ENCODE measurements at places on chromosomes 2 and 18.

DNA sequence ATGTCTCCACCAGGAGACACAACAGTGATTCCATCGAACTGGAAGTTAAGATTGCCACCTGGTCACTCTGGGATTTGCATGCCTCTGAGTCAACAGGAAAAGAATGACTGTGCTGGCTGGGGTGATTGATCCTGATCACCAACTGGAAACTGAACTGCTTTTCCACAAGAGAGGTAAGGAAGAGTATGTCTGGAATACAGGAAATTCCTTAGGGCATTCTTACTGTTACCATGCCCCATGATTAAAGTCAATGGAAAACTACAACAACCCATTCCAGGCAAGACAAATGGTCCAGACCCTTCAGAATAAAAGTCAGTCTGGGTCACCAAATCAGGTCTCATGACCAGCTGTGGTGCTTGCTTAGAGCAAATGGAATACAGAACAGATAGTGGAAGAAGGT, 12.0 kb upstream of the DDX1 start:
- no peak for DNase-seq

DNA sequence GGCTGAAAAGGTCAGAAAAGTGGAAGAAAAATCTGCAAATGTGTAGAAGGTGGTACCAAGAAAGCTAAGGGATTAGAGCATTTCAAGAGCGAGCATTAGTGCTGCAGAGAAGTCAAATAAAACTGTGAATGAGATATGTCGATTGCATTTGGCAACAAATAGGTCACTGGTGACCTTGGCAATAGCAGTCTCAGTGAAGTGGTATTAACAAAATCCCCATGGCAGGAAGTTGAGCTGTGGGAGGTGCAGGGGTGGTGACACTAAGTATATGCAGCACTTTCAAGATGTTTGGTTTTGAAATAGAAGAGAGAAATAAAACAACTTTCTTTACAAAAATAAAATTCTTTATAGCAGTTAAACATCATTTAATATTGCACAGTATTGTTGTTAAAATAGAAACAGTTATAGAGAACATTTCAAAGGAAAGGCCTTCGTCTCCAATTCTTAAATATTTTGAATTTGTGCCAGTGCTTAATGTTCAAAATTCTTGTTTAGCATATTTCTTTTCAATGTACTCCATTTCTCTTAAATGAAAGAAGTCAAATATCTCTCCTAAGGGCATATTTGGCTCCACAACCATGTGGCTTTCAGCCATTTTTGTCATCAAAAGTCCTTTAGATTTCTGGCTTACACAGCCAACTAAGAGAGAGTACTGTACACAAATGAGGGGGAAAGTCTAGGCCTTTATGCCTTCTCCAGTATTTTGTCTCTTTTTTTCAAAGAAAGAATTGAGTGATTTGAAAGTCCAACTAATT, 443.0 kb upstream of the MMADHC start:
- no peak for DNase-seq

DNA sequence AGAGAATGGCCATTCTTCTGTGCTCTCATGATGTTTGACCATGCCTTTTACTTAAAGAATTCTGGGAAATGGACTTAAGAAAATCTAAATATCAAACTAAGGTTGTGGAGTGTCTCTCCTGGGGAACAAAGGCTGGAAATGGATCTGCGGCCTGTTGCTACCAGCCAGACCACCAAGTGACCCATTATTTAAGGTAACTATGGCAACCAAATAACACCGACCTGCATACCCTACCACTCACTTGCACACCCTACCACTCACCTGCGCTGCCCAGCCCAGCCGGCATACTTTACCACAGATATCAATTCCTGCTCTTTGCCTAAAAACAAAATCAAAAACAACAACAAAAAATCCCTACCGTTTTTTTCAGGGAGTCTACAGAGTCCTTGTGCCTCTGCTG, 203.2 kb downstream of the NBAS start:
- DNase-seq = no peak

DNA sequence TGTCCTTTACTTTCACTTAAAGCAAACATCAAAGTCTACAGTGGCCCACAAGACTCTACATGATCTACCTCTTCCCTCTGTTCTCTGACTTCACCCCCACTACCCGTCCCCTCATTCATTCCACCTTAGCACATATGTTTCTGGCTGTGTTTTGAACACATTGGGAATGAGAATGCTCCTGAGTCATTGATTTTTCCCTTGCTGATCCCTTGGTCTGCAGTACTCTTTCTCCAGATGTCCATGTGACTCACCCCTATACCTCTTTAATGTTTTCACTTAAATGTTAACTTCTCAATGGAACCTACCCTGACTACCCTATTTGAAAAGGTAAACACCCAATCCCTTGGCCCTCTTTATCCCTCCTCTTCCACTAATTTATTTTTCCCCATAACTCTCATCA, 30.7 kb upstream of the FRZB start:
- DNase-seq = no peak

GRCh38 chr2:233473878-233474277, 92.7 kb downstream of the USP40 start:
- no peak for DNase-seq

DNA sequence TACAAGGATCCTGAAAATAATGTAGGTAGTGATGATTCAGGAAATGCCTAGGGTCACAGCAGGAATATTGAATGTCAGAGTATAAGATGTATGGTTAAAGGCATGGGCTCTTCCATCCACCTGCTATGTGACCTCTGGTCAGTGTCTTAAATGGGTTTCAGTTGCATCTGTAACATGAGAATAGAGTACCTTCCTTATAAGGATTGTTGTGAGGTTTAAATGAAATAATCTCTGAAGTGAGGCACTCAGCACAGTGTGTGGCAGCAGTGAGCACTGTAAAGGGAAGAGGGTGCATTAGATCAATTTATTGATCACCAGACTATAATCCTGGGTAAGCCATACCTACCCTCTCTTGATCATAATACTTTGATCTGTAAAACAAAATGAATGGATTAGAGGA, 319.1 kb downstream of the SLC4A3 start:
- DNase-seq = no peak

- DNase-seq = no peak
Observed at GRCh38 chr2:219569041-219569440, 2.3 kb downstream of the OBSL1 start.

GRCh38 chr2:148255929-148256328, 235.0 kb downstream of the MBD5 start:
- DNase-seq = no peak

GRCh38 chr2:3121601-3122000, 256.0 kb downstream of the EIPR1 start:
- DNase-seq = no peak

- no peak for DNase-seq
Observed at GRCh38 chr2:2743164-2743571, 412.1 kb upstream of the MYT1L start.

GRCh38 chr2:3195641-3196476, 181.8 kb downstream of the EIPR1 start:
- no peak for DNase-seq

DNA sequence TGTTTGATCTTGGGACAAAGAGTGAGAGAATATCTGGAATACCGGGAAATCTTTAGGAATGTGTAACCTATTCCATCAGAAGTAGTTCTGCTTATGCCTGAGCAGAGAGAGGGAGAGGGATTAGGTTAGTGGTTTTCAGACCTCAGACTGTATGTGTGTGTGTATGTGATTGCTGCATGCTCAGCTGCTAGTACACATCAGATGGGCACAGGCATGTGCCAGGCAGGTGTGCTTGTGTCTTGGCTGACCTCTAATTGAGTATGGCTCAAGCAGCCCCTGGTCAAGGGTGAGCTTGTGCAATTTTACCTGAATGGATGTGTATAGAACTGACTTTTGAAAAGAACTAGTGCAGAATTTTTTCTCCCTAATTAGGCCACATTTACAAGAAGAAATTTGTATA, 91.2 kb downstream of the INSIG2 start:
- no peak for DNase-seq

DNA sequence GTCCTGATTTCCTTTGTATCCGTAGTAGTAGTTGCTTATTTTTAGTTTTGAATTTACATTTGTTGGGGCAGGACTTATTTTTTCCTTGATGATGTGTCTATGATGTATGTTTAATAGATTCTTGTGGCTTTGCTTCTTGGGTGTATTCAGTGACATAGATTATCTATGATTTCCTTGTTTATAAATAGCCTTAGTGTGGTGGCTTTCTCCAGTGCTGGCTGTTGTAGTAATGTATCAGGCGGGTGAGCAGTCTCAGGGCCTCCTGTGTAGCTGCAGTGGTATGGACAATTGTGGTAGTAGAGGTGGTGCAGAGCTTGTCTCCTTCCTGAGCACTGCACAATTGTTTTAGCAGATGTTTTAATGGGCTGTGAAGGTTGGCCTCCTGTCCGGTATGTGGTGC, 60.5 kb downstream of the SMCHD1 start:
- no peak for DNase-seq

- no peak for DNase-seq
Observed at GRCh38 chr2:67671464-67672450, 274.6 kb downstream of the ETAA1 start.

- no peak for DNase-seq
Observed at GRCh38 chr18:904218-905090, at the start of gene ADCYAP1. ADCYAP1 (plus strand) TSS chr18:904871; CDS start chr18:905387, 516 bp downstream.

- no peak for DNase-seq
Observed at GRCh38 chr2:224178056-224178455, 139.0 kb upstream of the SERPINE2 start.

DNA sequence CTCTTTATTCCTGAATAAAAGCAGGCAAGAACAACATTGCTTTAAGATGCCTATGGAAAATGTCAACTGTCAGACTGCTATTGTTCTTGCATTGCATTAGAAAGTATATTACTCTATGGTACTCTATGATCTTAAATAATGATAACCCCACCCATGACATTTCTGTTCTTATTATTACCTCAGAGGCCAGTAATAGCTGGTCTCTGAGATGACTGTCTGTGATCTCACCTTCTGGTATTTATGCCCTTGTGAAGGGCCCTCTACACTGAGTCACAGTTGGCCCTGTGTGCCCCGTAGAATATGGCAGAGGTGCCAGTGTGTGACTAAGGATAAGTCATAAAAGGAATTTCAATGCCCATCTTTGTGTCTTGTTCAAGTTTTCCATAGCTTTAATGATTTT, 61.0 kb downstream of the SPP2 start:
- DNase-seq = no peak

DNA sequence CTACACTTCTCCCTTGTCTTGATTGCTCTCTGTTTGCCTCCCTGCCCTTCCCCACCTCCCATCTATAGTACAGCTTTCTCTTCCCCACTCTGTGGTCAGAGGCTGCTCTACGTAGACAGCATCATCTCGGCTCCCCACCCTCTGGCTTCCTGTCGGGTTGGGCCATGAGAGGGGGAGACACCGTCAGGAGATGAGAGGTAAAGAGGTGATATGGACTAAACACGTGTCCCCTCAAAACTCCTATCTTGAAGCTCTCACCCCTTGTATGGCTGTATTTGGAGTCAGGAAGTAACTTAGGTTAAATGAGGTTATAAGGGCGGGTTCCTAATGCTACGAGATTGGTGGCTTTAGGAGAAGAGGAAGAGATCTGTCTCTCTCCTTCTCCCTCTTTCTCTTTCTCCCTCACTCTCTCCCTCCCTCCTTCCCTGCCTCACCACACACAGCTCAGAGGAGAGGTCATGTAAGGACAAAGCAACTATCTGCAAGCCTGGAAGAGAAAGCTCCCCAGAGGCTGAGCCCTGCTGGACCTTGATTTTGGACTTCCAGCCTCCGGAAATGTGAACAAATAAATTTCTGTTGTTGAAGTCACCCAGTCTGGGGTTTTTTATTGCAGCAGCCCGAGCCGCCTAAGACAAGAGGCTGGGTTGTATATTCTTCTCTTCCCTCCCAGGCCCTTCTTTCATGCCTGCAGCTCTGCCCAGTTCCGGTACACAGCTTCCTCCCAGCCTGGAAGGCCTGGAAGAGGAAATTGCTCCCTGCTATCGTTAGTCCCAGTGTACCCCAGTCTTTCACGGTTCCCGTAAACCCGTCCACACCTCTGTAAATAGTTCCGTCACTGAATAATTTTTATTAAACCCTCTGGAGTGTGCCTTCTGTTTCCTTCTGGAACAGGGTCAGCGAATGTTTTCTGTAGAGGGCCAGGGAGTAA, 138.0 kb downstream of the AKAIN1 start:
- DNase-seq = peak; percentile 64

- DNase-seq = no peak
Observed at GRCh38 chr18:52610451-52611115, 270.6 kb downstream of the DCC start.

GRCh38 chr2:235928751-235929370, 239.3 kb downstream of the GBX2 start:
- DNase-seq = no peak

DNA sequence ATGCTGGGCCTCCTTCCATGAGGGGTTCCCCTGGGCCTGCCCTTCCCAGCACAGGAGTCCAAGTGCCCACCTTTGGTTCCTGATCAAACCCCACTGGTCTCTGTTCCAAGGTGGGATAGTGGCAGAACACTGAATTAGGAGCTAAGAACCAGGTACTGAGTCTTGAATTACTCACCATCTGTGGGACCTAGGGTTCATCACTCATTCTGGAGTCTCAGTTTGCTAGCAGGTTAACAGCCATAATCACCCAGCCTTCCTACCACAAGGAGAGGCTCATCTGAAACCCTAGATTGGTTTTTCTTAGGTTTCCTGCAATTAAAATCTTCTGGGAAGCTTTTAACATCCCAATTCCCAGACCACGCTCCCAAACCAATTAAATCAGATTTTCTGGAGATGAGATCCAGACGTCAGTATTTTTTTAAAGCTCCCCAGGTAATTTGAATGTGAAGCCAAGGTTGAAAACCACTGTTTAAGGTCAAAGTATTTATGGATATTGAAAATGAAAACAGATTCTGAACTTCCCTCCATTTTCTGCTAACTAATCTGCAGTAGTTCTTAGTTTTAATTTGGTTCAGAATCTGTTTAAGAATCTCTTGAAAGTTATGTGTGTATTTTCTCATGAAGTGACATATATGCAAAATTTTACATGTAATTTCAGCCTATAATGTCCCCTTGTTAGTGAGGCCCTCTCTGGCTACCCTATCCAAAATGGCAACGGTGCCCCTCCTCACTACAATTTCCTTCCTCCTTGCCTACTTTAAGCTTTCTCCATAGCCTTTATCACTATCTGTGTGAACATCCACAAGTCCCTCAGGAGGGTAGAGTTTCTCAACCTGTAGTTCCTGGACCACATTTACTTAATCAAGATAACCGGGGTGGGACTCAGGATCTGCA, 166.5 kb upstream of the CXCR4 start:
- DNase-seq = no peak

GRCh38 chr2:100819370-100820272, at the start of gene NPAS2:
NPAS2 (plus strand) TSS chr2:100820139; CDS start chr2:100904755, 84,616 bp downstream.
- peak; percentile 46 for DNase-seq

DNA sequence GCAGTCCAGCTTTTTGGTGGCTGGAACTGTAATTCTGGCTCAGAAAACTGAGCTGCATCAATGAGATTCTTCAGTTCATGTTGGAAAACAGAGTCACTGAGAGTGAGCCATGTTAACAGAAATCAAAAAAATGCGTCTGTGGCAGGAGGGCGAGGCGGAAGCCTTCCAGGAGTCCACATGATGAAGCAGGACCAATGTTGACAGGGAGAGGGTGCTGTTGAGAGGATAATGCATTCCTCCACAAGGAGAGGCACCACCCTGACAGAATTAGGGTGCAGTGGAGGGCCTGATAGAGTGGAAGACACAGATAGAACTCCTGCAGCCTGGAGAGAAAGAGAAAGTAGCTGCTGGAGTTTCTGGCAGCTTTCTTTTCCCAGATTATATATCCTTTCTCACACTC, 111.5 kb downstream of the MGAT5 start:
- DNase-seq = no peak

GRCh38 chr2:11932048-11932512, 185.6 kb downstream of the LPIN1 start:
- no peak for DNase-seq

Data from activated CD8-positive, alpha-beta T cell treated with anti-CD3 and anti-CD28 coated beads for 36 hours (primary cell).